ENCODE measurements at places on chromosomes 11 and 22. TPM values are rescaled to one million over a fixed set of nuclear protein-coding genes. Genes with fewer than 3 reads are reported as not detected.

GRCh38 chr22:21448627-21449416, 18.4 kb upstream of the TMEM191C start:
- H3K36me3 ChIP-seq, result no peaks in the 10 kb centered on the region
- H3K27me3 ChIP-seq, result no peaks in the 10 kb centered on the region
- no peaks in the 10 kb centered on the region for H3K4me1 ChIP-seq
- no peak overlapping the region for H3K27ac ChIP-seq
- DNase-seq, result no peak

DNA sequence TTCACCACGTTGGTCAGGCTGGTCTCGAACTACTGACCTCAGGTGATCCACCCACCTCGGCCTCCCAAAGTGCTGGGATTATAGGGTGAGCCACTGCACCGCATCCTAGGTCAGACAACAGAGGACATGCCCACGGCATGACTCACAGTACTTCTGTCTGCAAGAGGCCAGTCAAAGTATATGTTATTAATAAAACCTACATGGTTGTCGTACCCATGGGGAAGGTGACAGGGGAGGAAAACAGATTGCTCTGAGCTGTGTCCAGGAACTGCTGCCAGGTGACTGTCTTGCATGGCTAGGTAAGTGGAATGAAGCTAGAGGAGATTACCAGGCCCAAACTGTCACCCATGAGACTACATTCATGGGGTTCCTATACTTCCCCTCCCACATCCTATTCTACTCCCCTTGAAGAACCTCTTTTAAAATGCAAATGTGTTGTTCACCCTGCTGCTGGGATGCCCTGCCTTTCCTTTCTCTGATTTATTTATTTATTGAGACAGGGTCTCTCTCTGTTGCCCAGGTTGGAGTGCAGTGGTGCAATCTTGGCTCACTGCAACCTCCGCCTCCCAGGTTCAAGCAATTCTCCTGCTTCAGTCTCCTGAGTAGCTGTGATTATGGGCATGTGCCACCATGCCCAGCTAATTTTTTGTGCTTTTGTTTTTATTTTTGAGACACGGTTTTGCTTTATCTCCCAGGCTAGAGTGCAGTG, 2.0 kb upstream of the NLRX1 start:
- no peaks in the 10 kb centered on the region for H3K27me3 ChIP-seq
- H3K4me1 ChIP-seq, result peaks cover 3% of the 10 kb centered on the region
- DNase-seq, result no peak
- H3K27ac ChIP-seq, result no peak overlapping the region
- no peak overlapping the region for H3K4me3 ChIP-seq
- no peaks in the 10 kb centered on the region for H3K36me3 ChIP-seq

DNA sequence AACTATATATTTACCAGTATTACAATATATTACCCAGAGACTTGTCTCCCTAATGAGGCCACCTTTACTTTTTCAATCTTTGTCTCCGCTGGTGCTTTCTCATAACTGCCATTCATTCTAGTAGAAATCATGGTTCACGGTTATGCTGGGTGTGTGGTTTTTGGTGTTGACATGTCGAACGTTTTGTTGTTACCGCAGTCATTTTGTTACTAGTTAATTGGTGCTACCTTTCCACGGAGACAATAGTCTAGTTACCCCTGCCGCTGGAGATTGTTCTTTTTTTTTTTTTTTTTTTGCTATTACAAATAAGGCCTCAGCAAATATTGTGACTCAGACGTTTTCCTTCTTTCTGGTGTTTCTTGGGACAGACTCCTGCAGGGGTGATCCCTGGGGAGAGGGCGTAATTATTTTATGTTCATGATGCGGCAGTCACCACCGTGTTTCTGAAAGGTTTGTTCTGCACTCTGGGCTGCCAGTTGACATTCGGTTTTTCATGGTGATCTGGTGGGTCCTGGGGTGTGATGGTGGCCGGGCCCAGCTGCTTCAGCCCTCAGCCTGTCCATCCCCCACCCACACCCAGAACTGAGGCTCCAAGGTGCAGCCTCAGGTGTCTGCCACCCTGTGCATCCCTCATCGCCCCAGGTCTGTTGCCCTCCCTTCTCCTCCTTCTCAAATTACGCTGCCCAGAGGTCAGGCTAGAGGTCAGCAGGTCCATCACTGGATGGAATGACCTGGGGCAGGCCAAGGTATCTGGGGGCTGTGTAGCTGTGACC, 28.6 kb downstream of the LRP5 start:
- H3K27ac ChIP-seq, result no peak overlapping the region
- H3K4me3 ChIP-seq, result no peak overlapping the region
- H3K27me3 ChIP-seq, result no peaks in the 10 kb centered on the region
- H3K36me3 ChIP-seq, result no peaks in the 10 kb centered on the region

Gene TREH
- not detected for total RNA-seq

All from Karpas-422 (cell line).